ENCODE measurements at places on chromosomes 4 and X. TPM values are rescaled to one million over a fixed set of nuclear protein-coding genes. Genes with fewer than 3 reads are reported as not detected.

The ATOH1 gene
- not detected for total RNA-seq

GRCh38 chr4:37828843-37829242, 2.4 kb downstream of the PGM2 start:
- DNase-seq = no peak

GRCh38 chr4:89894649-89895550, at the start of gene MMRN1:
Gene MMRN1, plus strand, starts transcription at chr4:89894854. Its CDS starts 118 bp downstream, at chr4:89894972.
- DNase-seq = no peak

- DNase-seq = peak; percentile 34
These were observed 62.6 kb upstream of the ALB start for GRCh38 chr4:73341454-73341853.

Data from ovary (tissue), 10 donors.